Stimulated activated CD4-positive, alpha-beta T cell treated with anti-CD3 and anti-CD28 coated beads, TNF-alpha, amount 100 ng/mL, for 1 hour (primary cell): ENCODE measurements at places on chromosomes 5 and 9.

DNA sequence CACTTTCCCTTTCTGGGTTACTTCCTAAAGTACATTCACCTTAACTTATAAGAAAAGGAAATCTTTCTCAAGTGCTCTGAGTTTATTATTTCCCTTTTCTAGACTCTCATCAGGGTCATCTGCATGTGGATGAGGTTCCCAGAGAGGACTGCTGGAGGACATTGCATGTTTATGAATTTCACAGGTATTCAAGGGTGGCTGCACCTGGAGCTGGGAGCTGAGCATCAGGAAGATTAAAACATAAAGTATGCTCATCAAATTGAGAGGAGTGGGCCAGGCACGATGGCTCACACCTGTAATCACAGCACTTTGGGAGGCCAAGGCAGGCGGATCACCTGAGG, 34.7 kb upstream of the PLIN2 start:
- DNase-seq, result no peak

- no peak for DNase-seq
Observed at GRCh38 chr9:34463098-34463900, 4.7 kb downstream of the DNAI1 start.

DNA sequence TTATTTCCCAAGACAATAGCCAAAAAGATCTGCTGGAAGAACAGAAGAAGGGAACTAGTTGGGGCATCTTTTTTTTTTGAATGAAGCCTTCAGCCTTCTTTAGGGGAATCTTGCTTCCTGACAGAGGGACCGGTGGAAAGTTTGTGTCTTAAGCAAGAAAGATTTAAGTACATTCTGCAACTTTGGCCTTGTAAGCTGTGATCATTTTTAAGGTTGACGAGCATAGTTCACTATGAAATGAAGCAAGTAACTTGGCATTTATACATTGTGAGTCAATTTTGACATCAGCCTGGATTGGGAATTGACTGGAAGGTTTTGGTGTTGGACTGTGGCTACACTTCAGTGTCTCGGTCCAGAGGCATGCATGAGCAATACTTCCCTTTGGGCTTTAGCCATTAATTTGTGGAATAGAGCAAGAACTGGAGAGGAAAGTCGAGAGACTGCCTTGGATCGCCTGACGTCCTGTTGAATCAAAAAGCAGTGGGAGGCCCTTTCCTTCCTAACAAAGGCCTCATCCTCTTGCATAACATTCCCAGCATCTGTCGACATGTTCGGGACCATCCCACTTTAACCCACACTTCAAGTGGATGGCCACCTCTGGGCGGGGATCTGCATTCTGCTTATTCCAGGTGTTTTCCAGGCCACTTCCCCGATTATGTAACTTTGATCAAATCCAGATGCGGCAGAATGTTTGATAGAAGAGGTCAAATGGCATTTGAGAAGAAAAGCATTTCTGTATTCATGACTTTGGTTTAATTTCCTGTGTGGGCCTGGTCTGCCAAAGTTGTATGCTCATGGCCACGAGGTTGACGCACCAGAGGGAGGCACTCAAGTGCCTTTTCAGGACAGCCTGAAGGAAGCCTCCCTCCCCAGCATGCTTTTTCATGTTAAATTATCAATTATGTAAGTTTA, 12.5 kb downstream of the ABL1 start:
- no peak for DNase-seq

DNA sequence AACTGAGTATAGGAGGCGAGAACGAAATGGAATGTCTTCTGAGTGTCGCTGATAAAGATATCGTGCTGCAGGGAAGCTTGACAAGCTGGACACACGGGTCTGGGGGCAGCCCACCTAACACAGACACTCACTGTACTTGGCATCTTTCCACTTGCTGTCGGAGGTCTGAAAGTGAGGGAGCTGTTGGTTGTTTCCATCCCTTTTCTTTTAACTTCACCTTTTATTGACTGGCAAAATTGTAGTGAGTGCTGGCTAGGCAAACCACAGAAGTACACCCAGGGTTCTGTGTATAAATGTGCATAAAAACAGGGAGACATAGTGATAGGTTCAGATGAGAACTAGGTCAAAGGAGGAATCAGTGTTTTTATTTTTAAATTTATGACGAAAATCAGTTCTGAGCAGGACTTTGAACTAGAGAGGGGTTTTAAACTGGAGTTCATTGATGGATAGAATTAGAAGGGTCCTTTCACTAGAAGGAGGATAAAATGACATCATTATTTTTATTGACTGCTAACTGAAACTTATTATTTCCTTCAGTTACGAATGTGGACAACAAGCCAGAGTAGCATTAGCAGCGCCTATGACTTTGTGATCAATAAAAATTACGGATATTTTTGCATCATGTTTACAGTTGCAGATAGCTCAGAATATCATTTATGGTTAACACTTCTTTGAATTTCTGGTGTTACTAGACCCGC, 817 bp downstream of the GAPVD1 start:
- no peak for DNase-seq

- DNase-seq, result no peak
Observed at GRCh38 chr9:127058011-127058644, 64.3 kb downstream of the ANGPTL2 start.
